Vagina (tissue), 2 donors: ENCODE measurements at places on chromosomes 7 and 10. TPM values are rescaled to one million over a fixed set of nuclear protein-coding genes. Genes with fewer than 3 reads are reported as not detected.

GRCh38 chr7:34406848-34407530 is 251.0 kb upstream of the NPSR1 start:
- no peak overlapping the region for H3K27ac ChIP-seq
- no peaks in the 10 kb centered on the region for H3K27me3 ChIP-seq
- no peaks in the 10 kb centered on the region for H3K4me1 ChIP-seq
- no peaks in the 10 kb centered on the region for H3K36me3 ChIP-seq
- DNase-seq: no peak
- no peak overlapping the region for H3K4me3 ChIP-seq

DNA sequence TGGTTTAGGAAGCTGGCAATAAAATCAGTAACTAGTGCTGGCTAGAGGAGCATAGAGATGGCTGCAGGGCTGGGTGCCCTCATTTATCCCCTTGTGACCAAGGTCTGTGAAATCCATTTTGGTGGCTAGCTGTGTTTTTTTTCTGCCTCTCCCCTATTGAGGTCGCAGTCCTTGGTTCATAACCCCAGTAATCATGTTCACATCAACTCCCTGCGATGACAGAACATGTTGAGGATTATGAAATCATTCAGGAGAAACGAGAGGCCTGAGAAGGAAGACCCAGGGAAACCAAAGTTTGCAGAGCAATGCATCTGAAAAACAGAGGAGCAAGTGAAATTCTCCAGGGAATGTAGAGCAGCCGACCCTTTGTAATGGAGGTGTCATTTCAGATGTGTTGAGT is 126.9 kb downstream of the TACC2 start:
- no peaks in the 10 kb centered on the region for H3K36me3 ChIP-seq
- H3K27ac ChIP-seq: peak overlapping the region; percentile 96
- no peak overlapping the region for H3K4me3 ChIP-seq
- H3K4me1 ChIP-seq: peaks cover 42% of the 10 kb centered on the region
- no peak for DNase-seq
- H3K27me3 ChIP-seq: no peaks in the 10 kb centered on the region

GRCh38 chr10:128614802-128615553 is 488.8 kb upstream of the MKI67 start:
- no peak overlapping the region for H3K4me3 ChIP-seq
- H3K27ac ChIP-seq: no peak overlapping the region
- no peaks in the 10 kb centered on the region for H3K36me3 ChIP-seq
- no peak for DNase-seq
- H3K4me1 ChIP-seq: no peaks in the 10 kb centered on the region

DNA sequence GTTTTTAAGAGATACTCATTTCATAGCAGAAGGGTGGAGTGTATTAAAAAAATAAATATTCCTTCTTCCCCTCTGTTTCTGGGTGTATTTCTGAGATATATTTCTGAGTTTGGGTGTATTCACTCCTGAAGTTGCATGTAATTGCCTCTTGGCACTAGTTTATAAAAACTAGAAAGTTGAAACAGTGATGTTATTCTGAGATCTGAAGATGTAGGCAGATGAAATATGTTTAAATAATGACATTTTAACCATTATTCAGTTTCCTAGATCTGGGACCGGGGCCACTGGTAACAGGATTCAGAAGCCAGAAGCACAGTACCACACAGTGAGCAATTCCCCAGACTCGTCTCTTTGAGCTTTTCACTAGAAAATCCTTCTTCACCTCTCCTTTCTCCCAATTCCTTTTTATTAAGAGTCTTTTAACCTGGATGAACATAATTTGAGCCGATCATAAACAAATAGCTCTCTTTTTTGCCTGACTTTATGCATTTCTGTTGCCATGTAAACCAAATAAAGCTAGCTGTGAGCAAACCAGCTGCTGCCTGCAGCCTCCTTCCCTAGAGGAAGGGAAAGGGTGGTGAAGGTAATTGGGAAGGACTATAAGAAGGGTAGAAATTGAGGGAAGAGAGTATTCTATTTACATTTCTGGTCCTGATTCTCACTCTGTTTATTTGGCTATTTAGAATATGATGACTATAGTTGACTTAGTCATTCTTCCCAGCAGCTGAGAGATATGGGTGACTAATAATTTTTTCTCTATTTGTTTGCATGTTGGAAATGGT is 101.8 kb upstream of the STRIP2 start:
- H3K4me3 ChIP-seq: no peak overlapping the region
- H3K4me1 ChIP-seq: no peaks in the 10 kb centered on the region
- DNase-seq: no peak
- H3K36me3 ChIP-seq: no peaks in the 10 kb centered on the region
- H3K27me3 ChIP-seq: no peaks in the 10 kb centered on the region
- H3K27ac ChIP-seq: no peak overlapping the region

DNA sequence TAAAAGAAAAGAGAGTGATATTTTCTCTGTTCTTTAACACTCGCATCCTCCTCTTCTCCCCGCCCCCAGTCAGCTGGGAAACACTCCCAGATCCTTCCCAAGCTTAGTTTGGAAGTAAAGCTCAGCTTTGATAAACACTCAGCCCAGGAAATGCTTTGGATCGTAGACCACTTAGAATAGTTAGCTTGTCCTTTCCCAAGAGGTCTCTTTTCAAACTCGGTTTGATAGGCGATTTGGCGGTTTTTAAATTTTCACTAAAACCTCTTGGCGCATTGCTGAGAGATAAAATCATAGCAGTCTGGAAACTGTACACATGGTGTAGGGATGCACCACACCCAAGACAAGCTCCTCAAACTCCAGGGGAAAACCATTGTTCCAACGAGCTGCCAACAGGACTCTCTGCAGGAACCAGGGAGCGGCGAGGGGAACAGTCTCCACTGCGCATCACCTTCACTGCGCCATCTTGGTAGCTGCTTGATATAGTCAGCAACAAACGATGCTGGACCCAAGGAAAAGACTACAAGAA is 22.3 kb downstream of the SMURF1 start:
- no peaks in the 10 kb centered on the region for H3K27me3 ChIP-seq
- DNase-seq: no peak
- H3K4me3 ChIP-seq: no peak overlapping the region
- no peaks in the 10 kb centered on the region for H3K36me3 ChIP-seq
- peaks cover 62% of the 10 kb centered on the region for H3K4me1 ChIP-seq
- peak overlapping the region; percentile 27 for H3K27ac ChIP-seq

DNA sequence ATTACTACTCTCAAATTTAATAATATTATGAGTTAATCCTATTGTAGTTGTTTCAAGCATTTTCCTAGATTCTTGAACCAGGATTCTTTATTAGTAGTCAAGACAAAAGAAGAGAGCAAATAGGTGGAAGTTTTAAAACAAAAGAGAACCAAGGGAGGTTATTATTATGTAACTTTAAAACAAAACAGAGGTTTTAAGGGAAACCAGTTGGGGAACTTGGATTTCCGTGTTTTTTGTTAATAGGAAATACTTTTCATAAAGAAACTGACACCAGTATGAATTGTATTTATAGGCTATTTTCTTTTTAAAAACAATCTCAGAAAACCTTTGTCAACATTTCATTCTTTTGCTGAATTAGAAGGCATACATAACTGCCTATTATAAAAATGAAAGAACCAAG is 183.9 kb downstream of the WNT2 start:
- no peaks in the 10 kb centered on the region for H3K4me1 ChIP-seq
- DNase-seq: no peak
- H3K27ac ChIP-seq: no peak overlapping the region
- no peak overlapping the region for H3K4me3 ChIP-seq
- H3K36me3 ChIP-seq: no peaks in the 10 kb centered on the region
- no peaks in the 10 kb centered on the region for H3K27me3 ChIP-seq

DNA sequence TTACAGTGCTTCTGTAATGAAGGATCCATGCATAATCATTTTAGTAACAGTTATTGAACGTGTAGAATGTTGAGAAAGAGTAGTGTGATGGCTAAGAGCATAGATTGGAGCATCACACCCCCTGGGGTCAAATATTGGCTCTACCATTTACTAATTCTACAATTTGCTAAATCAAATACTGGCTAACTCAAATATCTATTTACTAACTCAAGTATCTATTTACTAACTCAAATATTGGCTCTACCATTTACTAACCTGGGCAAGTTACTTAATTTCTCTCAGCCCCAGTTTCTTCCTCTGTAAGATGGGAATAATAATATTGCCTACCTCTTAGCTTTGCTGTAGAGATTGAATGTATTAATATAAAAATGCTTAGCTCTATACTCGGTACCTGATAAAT is 64.0 kb downstream of the CDK14 start:
- H3K27me3 ChIP-seq: no peaks in the 10 kb centered on the region
- H3K4me3 ChIP-seq: no peak overlapping the region
- no peak for DNase-seq
- H3K27ac ChIP-seq: no peak overlapping the region

DNA sequence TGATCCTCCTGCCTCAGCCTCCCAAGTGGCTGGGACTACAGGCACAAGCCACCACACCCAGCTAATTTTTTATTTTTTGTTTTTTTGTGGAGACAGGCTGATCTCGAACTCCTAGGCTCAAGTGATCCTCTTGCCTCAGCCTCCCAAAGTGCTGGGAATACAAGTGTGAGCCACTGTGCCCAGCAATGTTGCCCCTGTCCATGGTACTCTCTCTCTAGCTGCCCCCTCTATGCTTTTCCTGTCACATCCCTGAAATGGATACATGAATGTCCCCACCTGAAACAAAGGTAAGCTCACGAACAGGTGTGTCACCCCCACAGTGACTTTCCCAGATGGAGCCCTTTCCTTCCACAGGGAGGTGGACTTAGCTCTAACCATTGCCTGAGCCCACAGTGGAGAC is 141.1 kb upstream of the MGMT start:
- H3K4me1 ChIP-seq: peaks cover 14% of the 10 kb centered on the region
- DNase-seq: no peak
- H3K4me3 ChIP-seq: no peak overlapping the region
- no peaks in the 10 kb centered on the region for H3K27me3 ChIP-seq

GRCh38 chr7:98162758-98163157 is 48.5 kb upstream of the BHLHA15 start:
- H3K27me3 ChIP-seq: no peaks in the 10 kb centered on the region
- peaks cover 6% of the 10 kb centered on the region for H3K36me3 ChIP-seq
- no peak overlapping the region for H3K4me3 ChIP-seq
- DNase-seq: no peak
- peaks cover 19% of the 10 kb centered on the region for H3K4me1 ChIP-seq

DNA sequence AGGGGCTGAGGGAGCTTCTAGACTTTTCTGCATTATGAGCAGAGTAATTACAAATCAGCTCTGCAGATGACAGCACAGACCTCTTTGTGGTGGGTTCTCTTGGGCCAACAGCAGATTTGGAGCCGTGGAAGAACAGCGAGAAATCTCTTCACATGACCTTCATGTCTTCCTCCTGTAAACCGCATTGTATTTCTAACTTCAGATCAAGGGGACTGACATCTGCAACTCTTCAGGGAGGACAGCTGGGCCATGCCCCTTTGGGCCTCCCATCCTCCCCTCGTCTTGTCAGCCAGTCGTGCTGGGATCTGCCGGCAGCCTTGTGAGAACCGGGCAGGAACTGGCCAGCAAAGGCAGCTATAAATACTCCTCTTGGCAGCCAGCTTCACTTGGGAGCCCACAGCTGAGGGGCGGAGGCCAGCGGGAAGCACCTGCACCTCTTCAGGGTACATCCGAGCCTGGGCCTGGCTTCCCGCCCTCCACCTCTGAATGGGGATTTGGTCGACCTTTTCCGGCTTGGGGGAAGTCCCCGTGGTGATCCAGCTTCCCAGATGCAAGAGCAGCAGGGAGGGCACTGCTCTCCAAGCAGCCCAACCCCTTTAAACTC is 54.7 kb downstream of the STEAP1B start:
- H3K36me3 ChIP-seq: no peaks in the 10 kb centered on the region
- H3K4me3 ChIP-seq: no peak overlapping the region
- peak overlapping the region; percentile 44 for H3K27ac ChIP-seq
- no peaks in the 10 kb centered on the region for H3K27me3 ChIP-seq

DNA sequence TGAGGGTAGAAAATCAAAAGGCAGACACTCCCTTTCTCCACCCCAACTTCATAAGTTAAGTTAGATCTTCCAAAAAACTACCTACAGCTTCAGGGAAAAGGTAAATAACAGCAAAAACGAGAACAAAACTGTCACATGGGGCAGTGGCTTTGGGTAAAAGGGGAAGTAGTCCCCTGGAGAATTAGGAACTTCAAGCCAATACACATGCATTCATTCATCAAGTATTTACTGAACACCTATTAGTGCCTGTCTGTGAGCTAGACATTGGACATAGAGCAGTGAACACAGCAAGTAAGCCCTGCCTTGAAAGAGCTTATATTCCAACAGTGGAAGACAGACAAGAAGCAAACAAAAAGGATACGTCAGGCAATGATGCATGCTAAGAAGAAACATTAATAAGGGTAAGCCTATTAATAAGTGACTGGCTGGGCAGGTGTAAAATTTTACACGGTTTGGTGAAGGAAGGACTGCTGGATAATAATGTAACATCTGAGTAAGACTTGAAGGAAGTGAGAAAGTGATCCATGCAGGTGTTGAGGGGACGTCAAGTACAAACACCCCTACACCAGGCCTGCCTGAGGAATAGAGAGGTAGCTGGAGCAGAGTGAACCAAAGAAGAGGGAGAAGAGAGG is 69.6 kb upstream of the RAPGEF5 start:
- no peaks in the 10 kb centered on the region for H3K4me1 ChIP-seq
- no peak overlapping the region for H3K27ac ChIP-seq
- H3K27me3 ChIP-seq: no peaks in the 10 kb centered on the region
- no peaks in the 10 kb centered on the region for H3K36me3 ChIP-seq
- no peak for DNase-seq

GRCh38 chr7:129069021-129069420 is 14.1 kb upstream of the TNPO3 start:
- H3K27me3 ChIP-seq: no peaks in the 10 kb centered on the region
- no peaks in the 10 kb centered on the region for H3K4me1 ChIP-seq
- DNase-seq: no peak

Gene NXPH1
- total RNA-seq: 0.25 TPM

Gene TMED4
- 102 TPM for total RNA-seq

Gene OR2AE1
- total RNA-seq: not detected

Gene VTI1A
- 49.1 TPM for total RNA-seq

Gene MRC1
- 18.9 TPM for total RNA-seq

Gene FKBP9
- 113 TPM for total RNA-seq

Gene RAMP3
- total RNA-seq: 50.1 TPM

Gene VWA2
- total RNA-seq: 2.9 TPM

Gene MRLN
- total RNA-seq: not detected

Gene CALD1
- total RNA-seq: 343 TPM

Gene ARHGEF5
- total RNA-seq: 23.3 TPM

Gene HOXA10
- total RNA-seq: 19.2 TPM

Gene INHBA
- total RNA-seq: 2.2 TPM
